ENCODE measurements at places on chromosomes 1 and 21.

GRCh38 chr1:35190784-35191183 is 2.2 kb downstream of the SFPQ start:
- DNase-seq, result no peak

GRCh38 chr1:243890576-243890975 is 40.5 kb upstream of the AKT3 start:
- DNase-seq, result no peak

- no peak for DNase-seq
Measured at GRCh38 chr1:10117132-10117531, 84.4 kb downstream of the UBE4B start.

- DNase-seq, result no peak
Measured at GRCh38 chr1:234849832-234850231, 239.9 kb upstream of the IRF2BP2 start.

GRCh38 chr1:41485605-41486004 is 1.1 kb upstream of the EDN2 start:
- no peak for DNase-seq

DNA sequence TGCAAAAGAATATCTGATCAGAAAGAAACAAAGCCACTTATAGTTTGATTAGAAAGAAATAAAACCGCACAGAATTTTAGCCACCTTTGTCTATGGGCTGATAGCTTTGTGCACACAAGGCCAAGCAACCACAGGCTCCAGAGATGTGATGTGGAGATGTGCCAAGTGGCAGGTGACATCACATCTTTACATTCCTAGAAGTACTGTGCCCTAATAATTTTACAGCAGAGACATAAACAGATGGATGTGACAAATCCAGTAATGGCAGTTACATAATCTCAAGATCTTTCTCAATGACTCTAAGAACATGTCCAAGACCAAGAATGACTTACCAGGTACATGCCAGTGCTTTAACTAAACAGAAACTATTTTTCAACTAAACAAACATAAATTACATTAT is 159.5 kb downstream of the LTN1 start:
- no peak for DNase-seq

DNA sequence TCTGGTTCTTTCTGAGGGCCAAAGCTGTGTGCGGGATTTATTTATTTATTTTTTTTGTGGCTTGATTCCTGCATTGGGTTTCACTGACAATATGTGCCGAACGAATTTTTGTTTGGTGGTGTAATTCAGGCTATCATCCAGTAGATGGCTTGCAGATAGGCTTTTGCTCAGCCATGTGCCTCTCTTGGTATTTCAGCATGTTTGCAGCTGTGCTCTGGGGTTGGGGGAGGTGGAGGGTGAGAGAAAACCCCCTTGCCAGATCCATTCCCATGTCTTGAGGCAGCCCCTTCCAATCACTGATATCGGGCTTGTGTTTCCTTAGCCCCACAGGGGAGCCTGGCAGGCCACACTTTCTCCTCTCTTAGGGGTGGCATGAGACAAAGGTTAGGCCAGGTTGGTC is 302.4 kb downstream of the PTGER3 start:
- no peak for DNase-seq

DNA sequence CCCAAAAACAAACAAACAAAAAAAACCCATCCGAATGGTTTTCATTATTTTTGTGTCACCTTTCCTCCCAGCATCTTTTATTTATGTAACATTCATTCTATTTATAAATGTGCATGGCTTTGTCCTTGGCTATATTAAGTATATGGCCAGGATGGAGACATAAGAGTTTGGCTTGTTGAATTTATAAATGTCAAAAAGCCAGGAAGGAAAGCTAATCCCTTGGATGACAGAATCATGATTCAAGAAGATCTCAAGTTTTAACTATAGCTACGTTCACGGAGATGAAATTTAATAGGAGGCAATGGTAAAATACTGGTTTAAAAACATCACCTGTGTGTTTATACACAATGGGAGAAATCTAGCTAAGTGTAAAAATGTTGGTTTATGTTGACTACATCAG is 5.0 kb downstream of the CEP170 start:
- DNase-seq, result no peak

Data from activated CD4-positive, alpha-beta T cell treated with anti-CD3 and anti-CD28 coated beads, Interleukin-2, amount 50 U/mL, for 48 hours (primary cell).